ENCODE measurements at places on chromosomes 2 and 18.

- DNase-seq: no peak
Observed at GRCh38 chr18:48938827-48939204, 11.9 kb downstream of the SMAD7 start.

GRCh38 chr2:215556979-215557378 is 121.1 kb upstream of the FN1 start:
- no peak for DNase-seq

- DNase-seq: no peak
Observed at GRCh38 chr2:73218298-73218697, 4.3 kb downstream of the SMYD5 start.

DNA sequence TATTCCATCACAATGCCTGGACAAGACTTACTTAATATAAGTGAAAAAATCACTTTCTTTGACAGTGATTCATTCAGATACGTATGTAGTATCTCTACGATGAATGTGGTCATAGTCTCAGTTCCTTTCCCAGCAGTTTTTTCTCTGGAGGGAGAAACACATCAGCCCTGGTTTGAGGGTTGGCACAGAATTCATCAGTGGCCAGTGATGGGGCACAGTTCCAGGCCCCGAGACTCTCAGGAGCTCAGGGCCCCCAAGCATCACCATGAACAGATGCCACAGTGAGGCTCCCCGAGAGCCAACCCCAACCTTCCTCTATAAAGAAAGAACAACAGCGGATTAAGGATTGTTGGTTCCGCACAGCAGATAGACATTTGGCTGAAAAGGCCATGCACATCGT is 12.5 kb downstream of the PRKAG3 start:
- no peak for DNase-seq

All from breast epithelium (tissue), 4 donors.